ENCODE measurements at places on chromosomes 5 and 9.
A peak's percentile ranks its signal among the peaks of the same experiment; 100 is the strongest.

- no peak for DNase-seq
Observed at GRCh38 chr5:131223751-131224386, 40.0 kb upstream of the CDC42SE2 start.

DNA sequence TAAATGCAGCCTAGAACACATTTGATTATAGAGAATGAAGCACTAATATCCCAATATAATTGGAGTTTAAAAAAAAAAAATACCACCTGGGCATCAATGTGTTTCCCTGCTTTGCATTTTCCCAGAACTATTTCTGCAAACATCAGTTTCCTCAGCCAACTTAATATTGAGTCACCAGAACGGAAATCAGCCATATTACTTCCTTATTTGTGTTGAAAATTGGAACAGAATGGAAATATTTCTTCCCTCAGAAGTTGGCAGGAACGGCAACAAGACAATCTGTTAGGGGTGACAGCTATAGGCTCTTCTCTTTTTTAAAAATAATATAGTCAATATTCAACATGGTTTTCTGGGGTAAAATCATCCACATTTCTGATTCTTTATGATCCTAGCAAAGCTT is 4.0 kb downstream of the MFAP3 start:
- DNase-seq: no peak

GRCh38 chr5:75435096-75435495 is 76.3 kb downstream of the CERT1 start:
- DNase-seq: no peak

DNA sequence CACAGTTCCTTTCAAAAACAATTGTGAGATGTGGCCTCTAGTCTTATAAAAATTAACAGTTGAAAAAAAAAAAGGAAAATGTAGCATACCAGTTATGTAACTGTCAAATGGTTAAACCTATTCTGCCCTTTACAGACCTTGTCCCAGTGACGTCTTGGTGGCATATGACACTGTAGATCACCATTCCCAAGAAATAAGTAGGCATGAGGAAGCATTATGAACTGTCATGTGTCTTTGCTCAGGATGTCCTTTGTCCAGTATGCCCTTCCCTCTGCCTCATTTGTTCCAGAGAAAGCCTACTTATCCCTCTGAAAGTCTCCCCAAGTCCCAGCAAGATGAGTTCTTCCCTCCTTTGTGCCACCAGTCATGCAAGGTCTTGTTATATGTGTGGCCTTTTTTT is 63.2 kb downstream of the PAM start:
- no peak for DNase-seq

DNA sequence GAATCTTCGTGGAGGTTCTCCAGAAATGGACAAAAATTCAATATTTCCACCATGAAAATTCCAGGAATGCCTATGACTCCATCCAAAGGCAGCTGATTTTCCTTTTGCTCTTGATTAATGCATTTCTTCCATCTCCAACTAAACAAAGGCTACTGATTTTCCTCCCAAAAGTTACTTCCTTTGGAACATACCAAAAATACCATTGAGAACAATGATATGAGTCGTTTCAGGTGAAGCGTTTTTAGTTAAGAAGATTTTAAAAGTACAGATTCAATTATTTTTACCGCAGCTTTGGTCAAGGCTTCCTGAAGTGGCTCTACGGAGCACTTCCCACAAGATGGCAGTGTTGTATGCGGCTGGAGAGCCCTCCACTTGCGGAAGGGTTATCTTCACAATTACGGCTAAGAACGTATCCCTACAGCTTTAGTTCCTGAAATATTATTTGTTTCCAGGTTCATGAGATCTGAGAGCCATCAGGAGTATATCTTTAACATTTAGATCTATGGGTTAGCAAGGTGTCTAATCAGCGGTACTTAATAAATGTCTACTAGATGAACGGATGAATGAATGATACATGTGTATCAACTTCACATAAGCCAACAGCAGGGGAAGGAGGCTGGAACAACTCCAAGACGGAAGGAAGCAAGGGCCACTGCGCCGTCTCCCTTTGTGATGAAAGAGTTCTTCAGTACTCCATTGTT is 35.9 kb upstream of the ARSB start:
- peak; percentile 39 for DNase-seq

DNA sequence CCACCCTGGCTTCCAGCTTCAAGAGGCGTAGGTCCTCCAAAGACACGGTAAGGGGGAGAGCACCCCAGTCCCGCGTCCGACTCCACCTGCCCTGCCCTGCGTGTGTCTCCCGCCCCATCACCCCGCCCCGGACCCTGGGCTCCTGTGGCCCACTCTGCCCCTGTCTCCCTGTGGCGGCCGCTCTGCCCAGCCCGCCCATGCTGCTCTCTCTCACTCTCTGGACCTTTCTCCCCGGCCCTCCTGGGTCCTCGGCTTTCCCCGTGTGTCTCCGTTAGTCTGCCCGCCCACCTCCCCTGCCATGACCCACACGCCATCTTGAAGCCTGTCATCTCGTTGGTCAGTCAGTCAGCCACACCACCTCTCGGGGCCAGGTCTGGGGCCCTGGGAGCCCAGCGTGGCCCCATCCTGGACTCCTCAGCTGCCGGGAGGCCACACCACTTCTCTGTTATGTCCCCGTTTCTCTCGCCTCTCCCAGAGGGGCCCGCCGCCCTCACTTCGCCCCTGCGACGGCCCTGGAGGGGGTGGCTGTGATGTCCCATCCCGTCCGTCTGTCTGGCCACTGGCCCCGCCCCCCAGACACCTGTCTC is 4.5 kb downstream of the LRRC26 start:
- DNase-seq: no peak

DNA sequence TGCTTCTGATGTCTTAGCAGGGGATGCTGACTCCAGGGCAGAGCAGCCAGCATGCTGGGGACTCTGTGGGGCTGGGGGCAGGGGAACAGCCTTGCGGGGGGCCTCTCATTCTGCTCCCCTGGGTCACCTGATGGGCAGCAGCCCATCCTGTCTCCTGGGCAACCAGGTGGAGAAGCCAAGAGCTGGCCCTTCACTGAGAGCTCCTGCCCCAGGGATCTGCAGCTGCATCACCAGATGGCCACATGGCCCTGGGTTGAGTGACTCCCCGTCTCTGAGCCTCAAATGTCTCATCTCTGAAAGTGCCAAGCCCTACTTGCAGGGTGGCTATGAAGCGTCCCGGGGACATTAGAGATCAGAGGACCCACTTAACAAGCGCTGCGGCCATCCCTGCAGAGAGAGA is 49.1 kb downstream of the LRSAM1 start:
- DNase-seq: no peak

- DNase-seq: no peak
Observed at GRCh38 chr9:34428325-34428958, 29.9 kb downstream of the FAM219A start.

DNA sequence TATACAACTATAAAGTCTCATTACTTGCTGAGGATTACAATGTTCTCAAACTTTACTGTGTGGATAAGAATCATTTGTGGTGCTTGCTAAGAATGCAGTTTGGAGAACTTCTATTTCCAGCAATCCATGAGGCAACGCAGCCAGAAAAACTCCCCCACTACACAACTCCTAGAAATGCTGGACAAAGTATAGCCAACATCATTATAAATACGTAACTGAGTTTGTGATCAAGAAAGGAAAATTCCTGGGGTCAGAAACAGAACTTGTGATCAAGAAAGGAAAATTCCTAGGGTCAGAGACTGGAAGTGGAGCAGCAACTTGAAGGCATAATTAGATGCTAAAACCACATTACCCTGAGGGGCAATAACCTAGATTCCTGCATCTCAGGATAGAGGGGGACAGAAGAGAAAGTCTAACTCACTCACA is 81.1 kb downstream of the MAT2B start:
- DNase-seq: no peak

DNA sequence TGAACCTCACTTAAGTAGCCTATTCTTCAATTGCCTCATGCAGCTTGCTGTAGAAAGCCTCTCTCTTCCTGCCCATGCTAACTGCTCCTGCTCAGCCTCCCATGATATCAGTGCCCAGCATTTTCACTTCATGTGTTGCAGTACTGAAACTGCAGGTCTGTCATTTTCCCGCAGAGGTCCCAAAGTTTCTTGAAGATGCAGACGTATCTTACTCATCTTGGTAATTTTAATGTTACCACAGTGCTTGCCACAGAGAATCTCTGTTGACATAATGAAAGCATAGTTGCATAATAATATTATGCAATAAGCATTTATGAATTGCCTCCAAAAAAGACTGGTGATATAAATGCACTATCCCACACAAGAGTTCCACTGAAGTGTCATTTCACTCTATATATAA is 561.1 kb upstream of the DAP start:
- DNase-seq: no peak

DNA sequence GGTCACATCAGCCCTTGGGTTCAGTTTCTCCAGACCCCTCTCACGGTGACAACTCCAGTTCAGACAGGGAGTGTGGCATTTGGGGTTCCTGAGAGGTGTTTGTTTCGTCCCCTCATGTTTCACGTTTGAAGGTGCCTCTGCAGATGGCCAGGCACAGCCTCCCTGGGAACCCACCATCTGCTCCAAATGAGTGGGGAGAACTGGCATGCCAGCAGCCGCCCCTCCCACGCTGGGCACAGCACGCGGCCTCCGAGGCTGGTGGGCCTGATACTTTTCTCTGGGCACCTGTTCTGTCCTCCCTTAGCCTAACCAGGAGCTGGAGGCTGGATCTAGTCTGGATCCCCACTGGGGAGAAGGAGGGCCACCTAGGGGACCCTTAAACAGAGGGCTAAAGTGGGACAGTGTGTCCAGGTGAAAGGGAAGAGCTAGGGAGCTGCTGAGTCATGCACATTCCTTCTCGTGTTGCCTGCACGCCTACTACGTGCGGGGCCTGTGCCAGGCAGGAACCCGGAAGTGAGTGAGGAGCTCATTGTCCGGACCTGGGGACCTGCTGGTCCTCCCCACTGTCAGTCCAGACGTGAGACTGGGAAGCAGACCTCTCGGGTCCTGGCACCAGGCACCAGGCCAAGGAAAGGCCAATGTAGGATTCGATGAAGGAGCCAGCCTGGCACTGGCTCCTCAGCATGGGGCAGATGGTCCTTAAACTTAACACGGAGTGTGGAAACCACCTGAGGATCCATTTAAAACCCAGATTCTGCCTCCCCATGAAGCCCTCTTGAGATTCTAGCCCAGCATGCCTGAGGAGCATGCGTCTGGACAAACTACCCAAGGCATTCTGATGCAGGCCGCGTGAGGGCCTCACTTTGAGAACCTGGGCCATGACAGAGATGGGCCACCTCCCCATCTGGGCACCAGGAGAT is 11.7 kb downstream of the DNM1 start:
- DNase-seq: no peak

DNA sequence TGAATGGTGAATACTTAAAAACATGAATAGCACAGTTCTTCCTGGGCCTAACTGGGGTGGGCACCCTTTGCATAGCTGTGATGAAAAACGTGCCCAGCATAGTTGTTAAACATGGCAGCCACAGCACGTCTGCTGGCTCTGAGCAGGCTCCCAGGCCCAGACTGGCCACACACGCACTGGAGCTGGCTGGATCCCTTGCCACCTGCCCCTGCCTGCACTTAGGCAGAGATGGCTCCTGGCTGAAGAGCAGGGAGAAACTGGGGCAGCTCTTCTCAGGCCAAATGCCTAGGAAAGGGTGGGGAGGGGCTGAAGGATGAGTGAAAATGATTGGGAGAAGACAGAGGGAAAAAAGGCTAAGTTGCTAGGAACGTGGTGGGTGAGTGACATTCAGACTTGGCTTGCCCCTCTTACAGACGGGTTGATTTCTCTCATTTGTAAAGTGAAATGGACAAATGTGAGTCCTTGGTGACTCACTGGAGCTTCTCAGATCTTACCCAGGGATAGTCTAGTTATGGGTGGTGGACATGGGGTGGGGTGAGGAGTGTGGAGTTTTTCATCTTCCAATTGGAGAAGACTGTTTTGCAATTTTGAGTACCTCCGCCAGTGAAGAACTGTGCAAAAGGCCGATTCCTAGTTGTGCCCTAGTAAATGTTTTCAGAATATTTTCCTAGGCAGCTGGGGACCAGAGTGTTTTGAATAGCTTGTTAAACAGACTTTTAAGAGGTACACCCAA is 42.4 kb downstream of the TRIO start:
- DNase-seq: no peak

DNA sequence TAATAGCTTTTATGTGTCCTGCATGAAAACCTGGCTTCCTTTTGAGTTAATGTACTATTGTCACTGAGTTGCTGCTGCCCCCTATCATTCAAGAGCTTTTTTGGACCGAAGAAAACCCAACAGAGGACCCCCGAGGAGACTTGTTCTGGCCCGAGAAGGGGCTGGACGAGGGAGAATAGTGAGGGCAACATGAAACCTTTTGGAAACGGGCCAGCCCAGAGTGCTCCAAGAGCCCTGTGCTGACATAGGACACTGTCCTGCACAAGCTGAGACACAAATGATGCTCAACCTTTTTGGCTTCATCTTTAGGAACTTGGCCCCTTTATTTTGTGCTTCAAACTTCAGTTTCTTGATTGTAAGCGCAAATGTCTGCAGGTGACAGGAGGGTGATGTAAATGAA is 4.0 kb upstream of the GADD45G start:
- DNase-seq: no peak

DNA sequence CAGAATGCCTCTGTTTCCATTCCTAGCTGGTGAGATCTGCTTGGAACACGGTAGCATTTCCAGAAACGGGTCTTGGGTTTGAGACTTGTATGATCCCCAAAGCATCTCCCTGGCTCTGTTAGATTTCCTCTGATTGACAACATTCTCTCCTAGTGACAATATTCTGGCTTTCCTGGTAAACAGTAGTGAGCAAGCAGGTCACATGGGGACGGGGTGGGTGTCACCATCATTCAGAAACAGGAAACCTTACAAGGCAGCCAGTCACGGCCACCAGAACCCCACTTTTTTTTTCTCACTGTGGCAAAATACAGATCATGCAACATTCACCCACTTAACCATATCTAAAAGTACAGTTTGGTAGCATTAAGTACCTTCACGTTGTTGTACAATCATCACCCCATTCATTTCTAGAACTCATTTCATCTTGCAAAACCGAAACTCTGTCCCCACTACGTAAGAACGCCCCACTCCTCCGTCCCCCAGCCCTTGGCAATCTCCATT is 90.1 kb upstream of the LMX1B start:
- peak; percentile 61 for DNase-seq

- no peak for DNase-seq
Observed at GRCh38 chr9:19516348-19516747, 107.5 kb downstream of the ACER2 start.

DNA sequence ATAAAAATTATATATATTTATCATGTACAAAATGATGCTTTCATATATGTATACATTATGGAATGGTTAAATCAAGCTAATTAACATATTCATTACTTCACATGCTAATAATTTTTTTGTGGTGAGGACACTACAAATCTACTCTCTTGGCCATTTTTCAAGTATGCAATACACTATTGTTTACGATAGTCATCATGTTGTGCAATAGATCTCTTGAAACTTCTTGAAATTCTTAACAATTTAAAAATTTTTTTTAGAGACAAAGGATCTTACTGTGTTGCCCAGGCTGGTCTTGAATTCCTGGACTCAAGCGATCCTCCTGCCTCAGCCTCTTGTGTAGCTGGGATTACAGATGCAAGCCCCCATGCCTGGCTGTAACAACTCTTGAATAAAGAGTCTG is 45.2 kb upstream of the SHOC1 start:
- DNase-seq: no peak
